Activated naive CD4-positive, alpha-beta T cell (primary cell): ENCODE measurements at places on chromosomes 2 and 18.

DNA sequence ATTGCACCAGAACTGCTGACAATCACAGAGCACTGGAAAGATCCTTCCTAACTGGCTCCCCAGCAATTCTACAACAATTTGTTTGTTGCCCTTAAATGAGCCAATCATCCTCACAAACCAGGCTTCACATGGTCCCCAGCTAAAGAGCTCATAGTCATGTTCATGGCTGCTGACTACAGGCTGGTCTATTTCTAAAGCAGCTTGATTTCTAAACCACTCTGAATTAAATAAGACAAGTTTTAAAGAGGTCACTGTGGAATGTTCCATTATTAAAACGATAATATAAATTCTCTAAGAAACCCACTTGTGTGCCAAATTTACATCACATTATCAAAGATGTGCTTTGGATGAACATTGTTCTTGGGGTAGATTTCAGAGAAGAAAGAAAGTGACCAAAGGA lies 110.7 kb downstream of the COPS8 start:
- DNase-seq = no peak

- no peak for DNase-seq
Measured at GRCh38 chr18:22604390-22604985, 186.8 kb upstream of the CTAGE1 start.

- DNase-seq = no peak
Measured at GRCh38 chr2:45505138-45505537, 105.9 kb downstream of the SRBD1 start.

DNA sequence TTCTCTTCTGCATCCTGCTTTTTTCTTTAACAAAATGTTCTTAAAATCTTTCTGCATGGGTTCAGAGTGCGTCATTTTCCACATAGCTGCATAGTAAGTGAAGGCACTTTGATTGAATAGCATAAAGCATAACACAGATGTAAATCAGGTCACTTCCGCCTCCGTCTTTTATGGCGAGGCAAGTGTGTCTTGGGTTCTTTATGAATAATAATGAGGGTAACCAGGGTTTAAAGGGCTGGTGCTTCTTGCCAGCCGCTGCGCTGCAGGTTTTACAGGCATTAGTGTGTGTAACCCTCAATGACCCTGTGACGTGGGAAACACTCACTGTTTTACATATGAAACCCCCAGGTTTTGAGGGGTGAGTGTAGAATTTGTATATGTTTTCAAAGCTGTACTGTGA lies 164.2 kb downstream of the MYT1L start:
- DNase-seq = no peak

- no peak for DNase-seq
Measured at GRCh38 chr2:113058998-113059960, at the start of gene IL36RN. Gene IL36RN, plus strand, starts transcription at chr2:113059198. Its CDS starts 241 bp downstream, at chr2:113059439.

DNA sequence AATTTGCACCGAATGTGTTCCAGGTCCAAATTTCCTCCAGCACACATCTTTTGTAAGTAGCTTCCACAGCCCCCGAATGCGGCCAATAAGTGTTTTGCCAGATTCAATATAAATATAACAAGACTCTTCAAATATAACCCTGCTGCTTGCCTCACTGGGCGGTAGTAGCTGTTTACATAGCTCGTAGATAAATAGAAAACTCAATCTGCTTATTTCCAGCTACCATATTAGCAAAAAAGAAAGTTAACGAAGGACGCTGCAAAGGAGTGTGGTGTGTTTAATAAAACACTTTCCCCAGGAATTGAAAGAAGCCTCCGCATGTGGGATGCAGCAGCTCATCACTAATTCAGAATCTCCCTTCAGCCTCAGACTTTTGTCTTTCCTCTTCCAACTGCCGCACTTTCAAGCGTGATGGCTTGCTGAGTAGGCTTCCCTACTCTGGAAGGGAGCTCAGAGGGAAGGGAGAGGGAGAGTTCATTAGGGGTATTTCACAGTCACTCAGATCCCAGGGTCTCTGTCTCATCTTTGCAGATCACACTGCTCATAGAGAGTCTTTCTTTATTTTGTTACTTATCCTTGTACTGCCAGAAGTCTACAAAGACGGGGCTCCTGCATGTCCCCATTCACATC lies 367.0 kb downstream of the RND3 start:
- DNase-seq = no peak

DNA sequence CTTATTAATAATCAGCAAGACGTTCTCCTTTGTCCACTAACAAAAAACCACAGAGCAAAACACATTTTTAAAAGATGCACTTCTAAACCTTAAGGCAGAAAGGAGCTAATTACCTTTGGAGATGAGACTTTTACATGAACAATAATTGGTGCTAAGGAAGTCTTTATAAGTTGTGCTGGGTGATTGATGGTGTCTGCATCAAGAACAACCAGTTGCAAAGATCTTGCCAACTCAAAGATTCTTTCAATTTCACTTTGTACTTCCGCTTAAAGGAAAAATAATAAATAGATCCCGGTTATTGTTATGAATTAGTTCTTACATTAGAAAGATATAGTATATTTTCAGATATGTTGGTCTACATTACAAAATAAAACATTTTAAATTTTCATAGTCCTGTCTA lies 26.9 kb upstream of the ARL5A start:
- DNase-seq = no peak

DNA sequence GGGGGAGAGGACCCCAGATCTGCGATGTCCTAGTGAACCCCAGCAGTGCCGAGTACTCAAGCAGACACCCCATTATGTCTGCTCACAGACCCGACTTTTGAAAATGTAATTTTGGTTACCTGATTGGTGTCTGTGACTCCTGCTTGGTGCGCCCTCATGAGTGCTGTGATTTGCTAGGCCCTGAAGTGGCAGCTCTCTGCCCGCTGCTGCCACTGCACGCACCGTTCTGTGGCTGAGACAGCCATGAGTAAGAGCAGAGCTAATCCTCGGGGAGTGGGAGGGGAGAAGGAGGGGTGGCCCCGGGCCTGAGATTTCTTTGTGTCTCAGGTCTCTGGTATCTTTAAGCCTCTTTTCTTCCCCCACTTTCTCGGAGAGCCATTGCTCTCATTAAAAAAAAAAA lies 18.2 kb downstream of the FHOD3 start:
- no peak for DNase-seq

- DNase-seq = no peak
Measured at GRCh38 chr2:96927405-96928171, 57.7 kb upstream of the SEMA4C start.

DNA sequence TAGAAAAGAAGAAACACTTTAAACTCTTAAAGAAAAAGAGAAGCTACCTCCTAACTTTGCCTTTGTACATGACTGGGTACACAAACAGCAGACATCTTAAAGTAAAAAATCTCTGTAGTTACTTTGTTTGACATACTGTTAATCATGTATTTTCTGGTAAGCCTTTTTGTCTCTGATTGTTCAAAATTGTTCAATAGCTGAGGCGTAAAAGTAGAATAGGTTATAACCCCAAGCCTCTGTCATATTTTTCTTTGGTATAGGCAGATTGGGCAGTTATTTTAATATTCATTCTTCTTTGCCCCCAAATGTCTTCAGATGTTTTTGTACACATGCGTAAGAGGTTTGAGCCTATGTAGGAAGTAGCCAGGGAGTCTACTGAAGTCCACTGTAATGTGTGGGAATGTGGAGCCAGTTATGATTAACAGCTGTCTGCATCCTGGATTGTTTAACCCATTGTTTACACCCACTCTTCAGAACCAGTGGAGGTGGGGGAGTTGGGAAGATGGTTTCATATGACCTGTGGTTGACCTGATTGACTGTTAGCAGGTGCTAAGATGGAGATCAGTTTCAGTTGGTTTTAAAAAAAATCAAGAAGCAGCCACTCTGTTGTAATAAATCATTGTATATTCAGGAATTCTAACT lies 150.5 kb downstream of the TANC1 start:
- DNase-seq = no peak

- no peak for DNase-seq
Measured at GRCh38 chr18:74299746-74300145, 8.0 kb upstream of the CYB5A start.

GRCh38 chr2:23286758-23287704 lies 97.9 kb upstream of the KLHL29 start:
- DNase-seq = no peak

DNA sequence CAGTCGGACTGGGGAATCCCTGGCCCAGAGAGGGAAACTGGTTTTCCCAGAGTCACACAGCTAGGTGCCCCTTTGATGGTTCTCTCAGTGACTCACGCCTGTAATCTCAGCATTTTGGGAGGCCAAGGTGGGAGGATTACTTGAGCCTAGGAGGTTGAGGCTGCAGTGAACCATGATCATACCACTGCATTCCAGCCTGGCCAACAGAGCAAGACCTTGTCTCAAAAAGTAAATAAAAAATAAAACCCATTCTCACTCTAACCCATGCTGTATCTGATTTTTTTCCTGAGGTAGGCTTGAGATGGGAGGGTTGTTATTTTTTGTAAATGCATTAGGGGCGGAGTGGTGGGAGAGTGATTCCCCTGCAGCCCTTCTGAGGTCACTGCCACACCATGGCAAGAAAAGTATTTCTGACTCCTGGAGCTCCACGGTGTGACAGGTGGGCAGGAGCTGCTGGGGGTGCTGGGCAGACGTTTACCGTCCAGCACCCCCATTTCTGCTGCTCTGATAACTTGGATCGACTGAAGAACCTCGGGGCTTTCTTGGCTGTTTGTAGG lies 60.3 kb downstream of the HPCAL1 start:
- DNase-seq = no peak

DNA sequence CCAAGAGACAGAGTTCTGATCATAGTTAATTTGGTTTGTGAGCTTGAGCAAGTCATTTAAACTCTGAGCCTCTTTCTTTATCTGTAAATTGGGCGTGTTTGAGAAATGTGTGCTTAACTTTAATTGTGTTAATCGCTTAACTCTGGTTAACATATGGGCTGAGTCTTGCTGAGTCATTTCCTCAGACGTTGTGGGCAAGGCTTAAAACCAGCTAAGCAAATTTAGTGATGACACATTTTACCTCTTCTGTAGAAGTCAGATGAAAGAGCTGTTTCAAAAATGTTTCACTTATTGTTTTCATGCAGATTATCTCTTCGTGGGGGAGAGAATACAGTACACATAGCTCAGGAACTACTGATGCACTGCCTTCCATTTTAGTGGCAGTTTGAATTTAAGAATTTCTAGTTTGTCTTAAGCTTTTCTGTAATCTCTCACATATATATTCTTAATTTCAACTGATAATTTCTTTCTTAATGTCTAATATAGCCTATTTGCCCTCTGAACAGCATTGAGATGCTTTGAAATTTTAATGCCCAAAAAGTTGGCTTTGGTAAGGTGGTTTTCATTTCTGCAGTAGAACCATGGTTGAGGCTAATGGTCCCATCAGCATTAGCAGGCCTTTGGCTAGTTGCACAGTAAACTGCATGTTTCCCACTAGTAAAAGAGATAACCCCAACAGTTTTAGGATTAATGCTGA lies 34.9 kb downstream of the RAB10 start:
- no peak for DNase-seq

- DNase-seq = no peak
Measured at GRCh38 chr2:38907743-38908562, 18.3 kb downstream of the ARHGEF33 start.

GRCh38 chr2:910698-911097 lies 40.0 kb upstream of the SNTG2 start:
- no peak for DNase-seq

DNA sequence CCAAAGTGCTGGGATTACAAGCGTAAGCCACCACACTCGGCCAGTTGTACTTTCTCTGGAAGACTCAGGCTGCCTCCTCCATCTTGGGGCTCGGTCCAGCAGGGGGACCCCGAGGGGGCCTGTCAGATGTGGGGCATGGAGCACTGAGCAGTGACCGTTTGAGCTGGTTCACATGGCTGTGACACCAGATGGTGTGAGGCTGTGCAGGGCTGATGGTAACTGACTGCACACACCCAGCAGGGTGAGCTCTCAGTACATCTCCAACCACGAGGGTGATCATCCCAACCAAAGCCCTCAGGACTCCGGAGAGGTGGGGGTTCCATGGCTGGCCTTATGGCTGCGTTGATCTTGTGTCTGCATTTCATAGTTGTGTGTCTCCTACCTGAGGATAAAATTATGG lies 63.4 kb downstream of the FAM168B start:
- DNase-seq = no peak

GRCh38 chr2:23485841-23486683 lies 101.1 kb downstream of the KLHL29 start:
- DNase-seq = no peak

DNA sequence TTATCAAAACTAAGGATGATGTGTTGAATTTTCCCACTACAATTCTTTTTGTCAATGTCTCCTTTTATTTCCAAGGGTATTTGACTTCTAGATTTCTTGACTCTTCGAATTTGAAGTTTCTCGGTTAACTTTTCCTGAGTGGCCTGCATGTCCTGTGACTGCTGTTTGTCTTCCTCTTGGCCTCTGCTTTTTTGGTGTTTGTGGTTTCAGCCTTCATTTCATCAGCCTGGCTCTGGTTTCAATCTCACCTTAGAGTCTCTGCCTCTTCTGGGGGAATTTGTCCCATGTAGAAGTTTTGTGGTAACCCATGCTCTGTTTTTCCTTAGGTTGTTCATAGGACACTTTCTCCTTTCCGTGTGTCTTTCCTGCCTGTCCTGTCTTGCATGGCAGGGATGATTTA lies 28.3 kb upstream of the SNED1 start:
- no peak for DNase-seq

DNA sequence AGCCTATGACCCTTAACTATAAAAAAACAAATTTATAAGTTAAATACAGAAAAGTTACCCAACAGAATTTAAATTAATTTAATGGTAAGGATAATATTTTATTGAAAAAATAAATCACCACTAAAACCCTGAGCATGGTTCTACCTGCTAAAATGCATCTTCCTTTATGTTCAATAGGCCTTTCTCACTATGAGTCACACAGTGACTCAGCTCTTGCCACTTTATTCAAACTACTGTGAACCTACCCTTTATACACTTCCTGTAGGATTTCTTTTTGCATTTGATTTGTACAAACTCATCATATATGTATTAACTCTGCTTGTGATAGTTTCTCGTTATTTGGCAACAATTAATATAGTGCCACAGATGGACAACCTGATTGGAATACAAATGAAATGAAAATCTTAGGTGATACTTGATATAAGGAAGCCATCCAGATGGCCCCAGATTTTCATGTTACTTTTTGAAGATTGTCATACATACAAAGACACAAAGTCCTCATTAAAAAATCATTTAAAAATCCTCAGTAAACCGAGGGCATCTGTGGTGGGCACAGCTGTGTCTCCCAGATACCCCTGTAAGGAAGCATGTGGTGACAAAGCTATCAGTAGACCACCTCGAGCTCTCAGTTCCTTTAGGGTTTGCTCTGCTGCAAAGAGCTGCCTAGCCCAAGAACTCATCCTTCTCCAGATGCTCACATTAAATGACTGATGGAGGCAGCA lies 55.2 kb upstream of the COBLL1 start:
- no peak for DNase-seq
